ENCODE measurements at places on chromosomes 4 and X.

GRCh38 chr4:117370944-117371668 lies 285.7 kb upstream of the TRAM1L1 start:
- no peak for DNase-seq

DNA sequence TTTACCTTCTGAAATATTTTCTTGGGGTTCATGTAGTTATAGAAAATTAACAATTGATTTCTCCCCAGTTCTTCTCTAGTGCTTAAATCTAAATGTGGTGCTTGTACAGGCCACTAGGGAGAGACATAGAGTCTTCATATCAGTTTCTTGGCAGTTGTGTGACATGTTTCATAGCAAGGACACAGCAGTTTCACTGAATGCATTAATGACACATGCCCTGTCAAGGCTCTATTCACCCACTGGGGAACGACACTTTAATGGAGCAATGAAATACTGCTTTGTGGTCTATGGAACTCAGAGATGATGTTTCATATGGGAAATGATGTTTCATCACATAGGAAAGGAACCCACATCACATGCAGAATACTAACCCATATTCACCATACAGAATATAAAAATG lies 2.8 kb downstream of the VEGFC start:
- DNase-seq, result no peak

GRCh38 chr4:16085822-16086221 lies 2.0 kb upstream of the PROM1 start:
- no peak for DNase-seq

DNA sequence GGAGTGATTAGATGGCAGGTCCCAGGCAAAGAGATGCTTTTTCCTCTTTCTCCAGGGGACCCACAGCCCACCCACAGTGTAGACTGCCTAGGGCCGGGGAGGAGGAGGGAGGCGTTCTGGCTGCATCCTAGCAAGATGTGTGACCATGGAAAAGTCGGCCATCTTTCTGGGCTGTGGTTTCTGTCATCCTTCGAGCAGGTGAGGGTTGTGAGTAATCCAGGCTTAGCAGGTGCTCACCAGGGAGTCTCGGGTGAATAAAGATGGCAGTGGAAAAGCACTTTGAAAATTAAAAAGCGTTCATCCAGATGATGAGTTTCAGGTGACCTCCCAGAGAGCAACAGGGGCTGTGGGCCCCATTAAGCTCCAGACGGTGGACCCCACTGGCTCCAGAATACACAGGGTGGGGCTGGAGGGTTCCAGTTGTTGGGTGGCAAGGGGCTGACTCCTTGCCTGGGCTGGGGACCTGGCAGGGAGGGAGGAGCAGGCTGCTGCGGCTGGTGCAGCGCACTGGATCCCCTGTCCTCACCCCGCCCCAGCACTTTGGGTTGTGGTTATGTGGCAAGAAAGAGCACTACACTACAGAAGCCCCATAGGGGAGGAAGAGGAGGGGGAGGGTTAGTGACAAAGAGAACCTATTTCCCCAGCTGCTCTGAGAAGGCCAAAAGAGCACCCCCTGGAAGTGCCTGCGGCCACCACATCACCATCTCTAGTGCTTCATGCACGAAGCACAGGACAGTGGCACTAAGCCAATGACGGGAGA lies 23.7 kb downstream of the ELF4 start:
- DNase-seq, result no peak

DNA sequence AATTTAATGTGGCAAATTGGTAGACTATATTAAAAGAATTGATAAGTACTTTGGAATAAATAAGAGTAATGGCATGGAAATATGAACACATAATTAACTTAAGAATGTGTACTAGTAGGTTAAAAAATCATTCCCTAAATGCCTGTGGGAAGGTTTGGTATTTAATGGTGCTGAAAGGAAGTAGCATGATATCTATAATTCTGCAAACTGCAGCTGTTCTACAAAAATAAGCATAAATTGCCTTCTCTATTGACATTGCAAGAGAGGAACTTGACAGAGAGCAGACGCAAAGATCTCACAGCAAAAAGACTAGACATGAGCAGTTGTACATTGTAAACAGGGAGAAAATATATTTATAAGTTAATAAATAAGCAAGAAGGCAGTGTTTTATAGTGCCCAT lies 752.5 kb upstream of the PCDH10 start:
- DNase-seq, result no peak

- DNase-seq, result no peak
These were observed 33.0 kb upstream of the HMX1 start for GRCh38 chr4:8904666-8905065.

DNA sequence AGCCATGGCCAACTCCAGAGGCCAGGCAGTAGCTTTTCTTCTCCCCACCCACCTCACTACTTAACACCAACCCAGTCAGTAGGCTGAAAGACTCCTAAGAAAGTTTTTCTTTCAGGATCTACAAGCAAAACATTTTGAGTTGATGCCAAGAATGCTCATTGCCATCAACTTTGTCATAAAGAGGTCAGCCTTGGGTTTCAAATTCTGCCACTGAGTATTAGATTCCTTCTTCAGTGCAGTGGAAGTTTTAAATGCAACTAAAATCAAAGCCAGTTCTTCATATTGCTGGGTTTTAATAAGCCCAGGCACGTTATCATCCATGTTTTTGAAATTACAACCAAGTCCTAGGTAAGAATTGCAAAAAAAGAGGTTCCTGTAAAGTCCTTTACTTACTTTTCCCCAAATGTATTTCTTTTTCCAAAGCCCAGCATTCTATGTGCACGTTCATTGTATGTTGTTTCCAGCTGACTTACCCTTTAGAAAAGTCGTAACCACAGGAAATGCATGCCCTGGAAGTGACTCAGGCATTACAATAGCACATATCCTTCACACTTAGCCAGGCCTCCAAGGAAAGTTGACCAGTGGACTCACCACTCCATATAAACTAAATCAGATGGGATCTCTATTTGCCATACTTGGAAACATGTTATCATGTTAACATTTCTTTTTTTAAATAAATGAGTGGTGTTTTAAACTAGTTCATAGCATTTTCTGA lies 229.9 kb downstream of the SOX3 start:
- no peak for DNase-seq

DNA sequence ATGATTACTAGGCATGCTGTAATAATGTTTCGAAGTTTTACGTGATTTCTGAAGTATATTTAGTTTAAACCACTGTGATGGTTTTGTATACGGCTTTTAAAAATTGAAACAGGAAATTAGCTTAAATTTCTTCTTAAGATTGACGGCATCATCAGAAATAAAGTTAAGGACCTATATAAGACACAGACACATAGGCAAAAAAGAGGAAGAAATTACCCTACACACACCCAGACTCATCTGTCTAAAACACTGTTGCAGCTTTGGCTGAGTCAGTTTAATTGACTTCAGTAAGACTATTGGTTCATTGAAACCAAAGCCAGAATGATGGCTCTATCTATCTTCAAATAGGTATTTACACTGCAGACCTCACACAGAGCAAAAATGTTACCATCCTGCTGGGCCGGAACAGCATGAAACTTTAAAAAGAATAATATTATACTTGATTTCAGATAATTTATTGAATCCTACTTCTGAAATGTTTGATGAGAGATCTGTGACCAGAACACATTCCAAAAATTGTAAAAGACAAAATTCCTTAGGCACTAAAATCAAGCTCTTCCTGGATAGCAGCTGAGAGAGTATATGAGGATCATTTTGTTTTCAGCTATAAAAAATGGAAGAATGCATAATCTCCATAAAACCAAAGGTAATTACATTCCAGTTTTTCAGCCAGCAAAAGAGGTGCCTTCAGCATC lies 4.5 kb downstream of the HHIP start:
- no peak for DNase-seq

GRCh38 chr4:99074816-99075215 lies 13.8 kb downstream of the ADH5 start:
- no peak for DNase-seq

GRCh38 chrX:790041-790506 lies 159.5 kb downstream of the SHOX start:
- DNase-seq, result no peak

Measured in omental fat pad (tissue), 4 donors.